ENCODE measurements at places on chromosomes 6 and 20. TPM values are rescaled to one million over a fixed set of nuclear protein-coding genes. Genes with fewer than 3 reads are reported as not detected.
A peak's percentile ranks its signal among the peaks of the same experiment; 100 is the strongest.

Gene PRPH2
- not detected for total RNA-seq

Gene HLA-DPB1
- 10.9 TPM for total RNA-seq

Gene ANKRD66
- total RNA-seq: 0.34 TPM

Gene BMP6
- 1.8 TPM for total RNA-seq

Gene BMP5
- total RNA-seq: 5.6 TPM

Gene COL19A1
- total RNA-seq: 1.6 TPM

Gene FAM210B
- total RNA-seq: 58.3 TPM

Gene L3MBTL3
- 23.8 TPM for total RNA-seq

Gene ATP5F1E
- 75.6 TPM for total RNA-seq

Gene LY6G6C
- total RNA-seq: 2.5 TPM

Gene ANGPT4
- not detected for total RNA-seq

DNA sequence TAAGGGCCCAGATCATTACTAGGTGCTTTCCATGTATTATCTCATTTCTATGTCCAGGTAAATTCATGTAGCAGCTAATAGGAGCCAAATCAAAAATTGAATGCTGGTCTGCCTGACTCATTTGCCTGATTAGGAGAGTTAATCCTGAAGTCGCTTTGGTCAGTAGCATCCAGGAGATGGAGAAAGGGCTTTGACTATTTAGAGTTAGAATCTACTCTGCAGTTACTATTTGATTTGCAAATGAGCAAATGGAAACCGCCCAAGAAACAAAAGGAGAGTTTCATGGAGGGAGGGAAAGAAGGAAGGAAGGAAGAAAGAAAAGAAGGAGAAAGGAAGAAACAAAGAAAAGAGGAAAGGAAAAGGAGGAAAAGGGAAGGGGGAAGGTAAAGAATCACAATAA lies 539.6 kb upstream of the MMS22L start:
- DNase-seq: no peak

- DNase-seq: no peak
Measured at GRCh38 chr20:6579824-6580223, 187.7 kb upstream of the BMP2 start.

GRCh38 chr6:71720705-71721104 lies 165.6 kb upstream of the RIMS1 start:
- DNase-seq: no peak

GRCh38 chr6:89895276-89895874 lies 1.1 kb downstream of the GJA10 start:
- no peak for DNase-seq

- DNase-seq: no peak
Measured at GRCh38 chr6:128432394-128432793, 88.0 kb downstream of the PTPRK start.

- DNase-seq: no peak
Measured at GRCh38 chr6:38354905-38355304, 284.8 kb downstream of the BTBD9 start.

DNA sequence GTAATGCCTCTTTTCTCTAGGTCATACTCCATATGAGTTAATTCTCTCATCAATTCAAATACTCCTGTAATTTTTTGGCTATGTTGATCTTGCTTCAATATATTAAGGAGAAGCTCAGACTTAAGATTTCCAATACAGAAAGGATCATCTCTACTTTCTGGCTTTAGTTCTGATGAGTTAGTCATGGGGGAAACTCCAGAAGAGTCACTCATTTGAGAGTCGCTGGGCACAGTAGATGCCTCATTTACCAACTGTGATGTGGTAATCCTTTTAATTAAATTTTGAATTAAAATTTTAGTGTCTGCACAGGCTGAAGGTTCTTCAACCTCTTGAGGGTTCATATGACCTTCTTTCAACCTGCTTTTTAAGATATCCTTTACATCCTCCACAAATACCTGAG lies 38.5 kb downstream of the DST start:
- no peak for DNase-seq

GRCh38 chr6:118367314-118367713 lies 180.8 kb upstream of the PLN start:
- no peak for DNase-seq

DNA sequence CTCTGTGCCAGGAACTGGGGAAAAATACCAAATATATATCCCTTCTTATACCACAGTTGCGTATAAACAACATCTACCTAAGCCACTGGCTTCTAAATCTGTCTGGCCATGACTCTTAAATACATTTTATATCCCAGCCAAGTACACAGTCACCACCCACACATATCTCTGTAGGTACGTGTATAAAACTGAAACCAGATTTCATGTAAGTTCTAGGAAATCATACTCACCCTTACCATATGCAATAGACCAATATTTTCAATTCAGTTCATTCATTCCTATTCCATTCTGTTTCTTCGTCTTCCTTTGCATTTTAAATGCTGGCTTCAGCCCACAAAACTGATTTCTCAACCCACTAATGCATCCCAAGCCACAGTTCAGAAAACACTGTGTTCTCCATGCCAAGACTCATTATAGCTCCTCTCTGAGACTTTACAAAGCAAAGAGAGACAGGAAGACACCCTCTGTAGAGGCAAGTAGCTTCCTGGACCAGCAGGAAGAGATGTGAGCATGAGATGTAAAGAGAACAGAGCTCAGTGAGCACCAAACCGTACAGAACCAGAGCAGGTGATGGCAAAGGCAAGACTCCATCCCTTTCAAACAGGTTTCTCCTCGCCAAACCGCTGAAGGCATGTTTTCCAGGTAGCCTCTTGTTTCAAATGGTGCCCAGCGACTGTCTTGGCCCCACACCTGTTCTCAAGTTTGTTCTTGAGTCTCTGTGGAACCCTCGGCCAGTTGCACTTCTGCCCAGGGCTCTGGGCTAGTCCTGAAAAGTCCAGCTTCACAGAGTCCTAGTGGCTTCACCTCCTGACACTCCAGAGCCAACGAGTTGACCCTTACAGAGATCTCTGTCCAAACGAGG lies 18.7 kb downstream of the FAM50B start:
- no peak for DNase-seq

GRCh38 chr20:38579921-38580320 lies 1.1 kb upstream of the ADIG start:
- no peak for DNase-seq

- DNase-seq: no peak
Measured at GRCh38 chr6:107386340-107386739, 73.0 kb downstream of the PDSS2 start.

DNA sequence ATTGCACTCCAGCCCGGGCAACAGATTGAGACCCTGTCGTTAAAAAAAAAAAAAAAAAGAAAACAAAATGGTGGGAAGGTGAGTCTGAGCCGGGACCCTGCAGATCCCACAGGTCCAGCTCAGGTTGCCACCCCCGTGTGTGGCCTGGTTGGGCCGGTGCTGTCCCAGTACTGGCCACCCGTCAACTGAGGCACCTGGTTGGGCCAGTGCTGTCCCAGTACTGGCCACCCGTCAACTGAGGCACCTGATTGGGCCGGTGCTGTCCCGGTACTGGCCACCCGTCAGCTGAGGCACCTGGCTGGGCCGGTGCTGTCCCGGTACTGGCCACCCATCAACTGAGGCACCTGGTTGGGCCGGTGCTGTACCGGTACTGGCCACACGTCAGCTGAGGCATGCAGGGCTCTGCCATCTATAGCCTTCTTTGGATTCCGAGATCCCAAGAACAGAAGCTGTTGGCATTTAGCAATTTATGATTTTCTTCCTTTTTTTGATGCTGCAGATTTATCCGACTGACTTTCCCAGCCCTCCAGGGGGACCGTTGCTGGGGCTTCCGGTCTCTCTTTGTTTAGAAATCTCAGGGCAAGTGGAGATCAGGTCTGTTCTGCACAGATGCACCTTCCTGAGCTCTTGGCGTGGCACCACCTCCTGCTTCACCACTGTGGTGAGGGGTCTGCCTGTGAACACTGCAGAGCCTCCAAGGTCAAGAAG lies 113.8 kb downstream of the SYCP2 start:
- no peak for DNase-seq

- DNase-seq: no peak
Measured at GRCh38 chr6:109315341-109316110, 66.7 kb downstream of the CD164 start.

GRCh38 chr6:164578616-164579015 lies 730.8 kb downstream of the C6orf118 start:
- DNase-seq: no peak

- no peak for DNase-seq
Measured at GRCh38 chr6:3977875-3978711, 100.8 kb downstream of the FAM217A start.

DNA sequence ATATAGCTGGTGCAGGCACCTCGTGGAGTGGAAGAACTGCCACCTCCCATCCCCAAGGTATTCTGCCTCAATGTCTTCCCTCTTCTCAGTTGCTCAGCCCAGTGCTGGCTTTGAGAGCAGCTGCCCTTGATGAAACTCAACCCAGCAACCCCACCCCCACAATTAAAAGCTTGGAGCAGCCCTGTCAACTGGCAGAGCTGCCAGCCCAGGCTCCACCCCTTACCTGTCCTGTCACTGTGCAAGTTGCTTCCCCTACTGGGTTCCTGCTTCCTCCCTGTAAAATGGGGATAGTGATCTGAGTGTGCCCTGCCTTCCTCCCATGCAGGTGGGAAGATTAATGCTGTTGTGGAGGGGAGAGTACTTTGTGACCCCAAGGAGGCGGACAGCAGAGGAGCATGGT lies 4.5 kb downstream of the TMEM63B start:
- no peak for DNase-seq

GRCh38 chr6:170100046-170100445 lies 190.8 kb downstream of the DLL1 start:
- peak; percentile 40 for DNase-seq

DNA sequence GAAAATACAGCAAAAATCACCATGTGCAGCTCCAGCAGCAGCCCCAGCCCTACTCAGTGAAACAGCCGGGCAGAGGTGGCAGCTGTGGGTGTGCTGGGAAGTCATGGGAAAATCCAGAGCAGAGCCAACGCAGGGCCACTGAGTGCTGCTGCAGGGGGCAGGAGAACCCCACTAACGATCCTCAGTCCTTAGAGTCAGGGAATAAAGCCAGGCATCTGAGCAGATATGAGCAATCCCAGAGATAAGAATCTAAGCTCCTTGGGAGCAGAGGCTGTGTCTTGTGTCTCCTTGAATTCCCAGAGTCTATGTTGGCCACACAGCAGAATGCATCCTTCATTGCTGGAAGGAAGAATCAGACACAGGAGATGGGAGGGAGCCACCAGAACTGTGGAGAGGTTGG lies 493.1 kb upstream of the MAP3K7 start:
- DNase-seq: no peak

DNA sequence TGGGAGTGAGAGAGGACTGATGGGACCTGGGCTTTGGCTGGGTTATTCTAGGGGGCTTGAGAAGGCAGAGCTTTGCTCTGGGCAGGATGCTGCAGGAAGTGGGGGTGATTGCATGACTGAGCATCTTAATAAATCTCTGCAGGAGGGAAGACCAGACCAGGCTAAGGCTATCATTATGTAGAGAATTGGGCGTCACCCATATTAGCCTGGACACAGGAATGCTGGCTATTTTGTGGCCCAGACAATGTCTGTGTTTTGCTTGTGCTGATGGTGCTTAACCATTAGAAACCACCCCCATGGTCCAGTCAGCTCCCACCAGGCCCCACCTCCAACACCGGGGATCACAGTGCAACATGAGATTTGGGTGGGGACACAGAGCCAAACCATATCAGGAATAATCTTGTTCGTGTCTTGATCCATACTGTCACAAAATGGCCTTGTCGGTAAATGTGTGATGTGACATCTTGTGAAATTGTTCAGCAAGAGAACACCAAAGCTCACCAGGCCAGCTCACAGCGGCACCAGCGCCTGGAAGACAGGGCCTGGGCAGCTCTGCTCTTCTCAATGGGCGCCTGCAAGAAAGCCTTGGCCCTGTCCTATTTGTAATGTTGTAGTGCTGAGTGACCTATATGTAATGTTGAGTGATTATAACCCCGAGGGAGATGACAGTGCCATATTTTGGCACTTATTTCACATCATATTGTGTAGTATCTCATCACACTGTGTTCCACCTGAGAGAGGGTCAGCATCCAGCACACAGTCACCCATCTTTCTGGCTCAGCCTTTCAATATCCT lies 211.8 kb downstream of the QKI start:
- no peak for DNase-seq

- no peak for DNase-seq
Measured at GRCh38 chr6:81762132-81762531, 9.7 kb upstream of the TENT5A start.

GRCh38 chr6:80321011-80321410 lies 214.5 kb downstream of the BCKDHB start:
- DNase-seq: no peak

DNA sequence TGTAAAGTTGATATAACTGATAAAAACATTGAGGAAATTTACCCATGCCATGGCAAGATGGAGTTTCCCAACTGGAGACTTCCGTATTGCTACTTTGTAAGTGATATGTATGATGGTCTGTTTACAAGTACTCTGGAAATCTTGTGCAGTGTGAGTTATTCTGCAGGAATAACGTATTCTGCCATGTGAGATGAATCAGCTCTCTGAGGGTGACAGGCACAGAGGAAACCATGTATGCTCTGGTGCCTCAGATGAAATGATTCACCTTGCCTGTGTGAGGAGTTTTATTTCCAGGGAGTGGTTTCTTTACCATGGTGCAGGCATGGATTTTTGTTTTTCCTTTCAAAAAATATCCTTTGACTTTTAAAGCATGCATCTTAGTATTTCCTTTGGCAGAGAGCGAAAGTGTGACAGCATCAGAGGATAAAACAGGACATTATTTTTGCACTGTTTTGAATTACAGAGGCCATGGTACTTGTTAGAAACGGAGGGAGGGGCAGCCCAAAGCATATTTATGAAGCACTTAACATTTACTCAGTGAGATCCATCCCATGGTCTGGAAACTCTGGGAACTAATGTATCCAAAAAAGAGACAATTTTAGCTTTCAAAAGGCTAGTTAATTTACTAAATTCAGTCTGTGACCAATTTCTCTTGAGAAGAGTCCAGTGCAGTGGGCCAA lies 36.0 kb upstream of the MTRF1L start:
- DNase-seq: no peak

DNA sequence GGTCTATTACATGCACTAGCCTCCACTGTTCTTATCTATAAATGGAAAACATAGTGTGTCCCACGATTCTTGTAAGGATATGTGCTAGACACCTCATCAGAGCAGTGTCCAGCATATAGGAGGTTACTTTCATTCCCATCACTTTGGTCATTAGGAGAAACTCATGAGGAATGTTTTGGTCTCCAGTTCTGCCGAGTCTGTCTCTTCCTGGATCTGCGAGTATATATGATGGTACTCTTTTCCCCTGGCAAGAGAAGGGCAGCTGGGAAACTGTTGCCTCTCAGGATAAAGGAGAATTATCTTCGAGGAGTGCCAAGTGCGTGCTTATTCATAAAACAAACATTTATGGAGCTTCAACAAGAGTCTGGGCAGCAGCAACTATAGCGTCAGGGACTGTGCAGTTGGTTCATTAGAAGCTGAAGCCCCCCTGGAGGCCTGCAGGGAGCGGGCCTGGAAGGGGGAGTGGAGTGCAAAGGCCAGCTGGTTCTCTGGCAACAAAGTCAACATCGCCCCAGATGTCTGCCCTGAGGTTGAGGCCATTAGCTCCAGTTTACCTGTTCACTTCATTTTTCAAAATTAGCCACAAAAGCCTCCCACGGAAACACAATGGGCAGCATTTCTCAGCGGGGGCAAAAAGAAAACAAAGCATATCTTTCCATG lies 811.9 kb downstream of the MAFB start:
- DNase-seq: no peak

All from type B pancreatic cell (in vitro differentiated cells).